ENCODE measurements at places on chromosomes 3 and 15.

GRCh38 chr15:95857124-95857757, 473.3 kb upstream of the NR2F2 start:
- no peak for DNase-seq

DNA sequence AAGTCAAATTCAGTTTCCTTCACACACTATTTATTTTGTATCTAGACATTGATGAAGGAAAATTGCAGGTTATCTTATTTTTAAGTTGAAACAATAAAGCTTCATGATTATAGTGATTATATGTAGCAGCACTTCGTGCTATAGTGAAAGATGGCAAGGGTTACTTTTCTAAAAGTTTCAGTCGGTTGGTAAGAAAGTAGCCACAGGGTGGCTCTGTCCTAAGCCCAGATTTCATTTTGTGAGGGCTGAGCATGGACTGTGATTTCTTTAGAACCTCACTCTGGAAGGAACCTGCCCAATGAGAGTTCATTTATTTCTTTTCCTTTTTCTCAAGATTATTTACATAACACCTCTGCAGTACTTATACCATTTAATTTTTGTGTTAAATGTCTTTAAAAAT, 66.5 kb downstream of the NME9 start:
- no peak for DNase-seq

- DNase-seq, result no peak
These were observed 6.6 kb upstream of the HESX1 start for GRCh38 chr3:57206423-57206822.

- no peak for DNase-seq
These were observed 15.1 kb upstream of the XYLB start for GRCh38 chr3:38331257-38332022.

GRCh38 chr3:35773417-35773816, 134.1 kb downstream of the ARPP21 start:
- no peak for DNase-seq

- no peak for DNase-seq
These were observed 18.8 kb upstream of the JMJD7 start for GRCh38 chr15:41809121-41809520.

GRCh38 chr15:66943456-66944095, 121.8 kb upstream of the SMAD3 start:
- DNase-seq, result peak; percentile 81

- no peak for DNase-seq
These were observed 29.8 kb downstream of the ALS2CL start for GRCh38 chr3:46663591-46664135.

- DNase-seq, result no peak
These were observed 38.9 kb downstream of the TMEM266 start for GRCh38 chr15:76098685-76099084.

- DNase-seq, result no peak
These were observed 727.1 kb upstream of the NAALADL2 start for GRCh38 chr3:174132006-174132405.

- DNase-seq, result no peak
These were observed 35.5 kb downstream of the PLXNA1 start for GRCh38 chr3:127018306-127018828.

GRCh38 chr3:60268123-60268522, 983.1 kb downstream of the FHIT start:
- DNase-seq, result no peak

- no peak for DNase-seq
These were observed 185.6 kb downstream of the FAM43A start for GRCh38 chr3:194871143-194871863.

DNA sequence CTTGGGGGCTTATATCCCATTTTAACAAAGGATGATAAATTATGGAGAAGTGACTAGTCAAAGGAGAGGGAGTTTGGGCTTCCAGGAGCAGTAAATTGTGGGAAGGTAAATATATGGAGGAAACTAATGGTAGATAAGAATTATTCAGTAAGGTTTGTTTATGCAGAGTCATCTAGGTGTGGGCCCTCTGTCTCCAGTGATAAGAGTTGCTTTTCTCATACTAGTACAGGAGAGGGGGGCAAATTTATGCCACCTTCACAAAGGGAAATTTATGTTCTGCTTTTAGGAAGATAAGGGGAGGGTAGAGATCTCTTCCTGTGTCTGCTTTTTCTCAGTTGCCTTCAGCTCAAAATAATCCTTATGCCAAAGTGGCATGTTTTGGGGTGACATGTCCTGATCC, 383.7 kb upstream of the PPP2R3A start:
- DNase-seq, result no peak

GRCh38 chr3:119649761-119650160, 10.6 kb downstream of the POPDC2 start:
- DNase-seq, result peak; percentile 48

- DNase-seq, result no peak
These were observed 69.6 kb downstream of the IQSEC1 start for GRCh38 chr3:13003608-13004007.

- DNase-seq, result no peak
These were observed 2.5 kb downstream of the KLF13 start for GRCh38 chr15:31328969-31329639.

- DNase-seq, result no peak
These were observed 168.8 kb upstream of the TTC14 start for GRCh38 chr3:180433152-180433551.

DNA sequence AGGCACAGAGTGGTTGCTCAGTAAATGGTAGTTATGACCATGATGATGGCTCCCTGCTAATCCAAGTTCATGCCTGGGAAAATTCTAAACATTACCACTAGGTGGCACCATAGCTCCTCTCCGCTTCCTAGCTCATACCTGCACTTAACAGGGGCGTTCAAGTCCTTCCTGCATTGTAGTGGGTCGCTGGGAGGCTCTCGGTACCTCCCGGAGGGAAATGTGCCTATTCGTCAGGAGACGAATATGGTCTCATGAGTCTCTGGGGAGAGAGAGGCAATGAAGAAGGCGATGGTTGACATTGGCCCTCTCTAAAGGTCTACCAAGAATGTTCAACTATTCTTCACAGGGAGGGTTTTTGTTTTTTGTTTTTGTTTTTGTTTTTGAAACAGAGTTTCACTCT, 10.9 kb downstream of the MESP1 start:
- peak; percentile 41 for DNase-seq

DNA sequence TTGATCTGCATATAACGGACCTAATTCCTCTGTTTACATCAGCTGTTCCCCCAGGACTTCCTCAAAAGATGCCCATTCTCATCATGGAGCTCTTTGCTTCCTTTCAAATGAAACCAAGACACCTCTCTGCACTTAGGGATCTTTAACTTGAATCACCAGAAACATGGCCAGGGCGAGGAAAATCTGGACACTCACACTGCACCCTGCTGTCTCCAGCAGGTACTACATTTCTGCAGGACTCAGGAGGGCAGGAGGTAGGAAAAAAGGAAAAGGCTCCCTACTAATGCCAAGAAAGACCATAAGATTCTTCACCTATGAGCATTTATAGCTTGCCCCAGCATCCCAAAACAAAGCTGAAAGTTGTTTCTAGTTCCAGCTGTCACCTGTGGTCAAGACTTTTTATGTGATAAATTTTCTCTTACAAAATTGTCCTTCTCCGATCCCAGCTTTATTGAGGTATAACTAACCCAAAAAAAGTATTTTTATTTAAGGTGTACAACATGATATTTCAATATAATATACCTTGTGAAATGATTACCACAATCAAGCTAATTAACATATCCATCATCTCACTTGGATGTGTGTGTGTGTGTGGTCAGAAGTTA, 87.3 kb upstream of the C15orf61 start:
- DNase-seq, result no peak

GRCh38 chr3:185306847-185307246, 53.0 kb upstream of the EHHADH start:
- DNase-seq, result no peak

- no peak for DNase-seq
These were observed 17.8 kb upstream of the PLSCR4 start for GRCh38 chr3:146268535-146269219.
